ENCODE measurements at places on chromosomes 3 and 15. TPM values are rescaled to one million over a fixed set of nuclear protein-coding genes. Genes with fewer than 3 reads are reported as not detected.

DNA sequence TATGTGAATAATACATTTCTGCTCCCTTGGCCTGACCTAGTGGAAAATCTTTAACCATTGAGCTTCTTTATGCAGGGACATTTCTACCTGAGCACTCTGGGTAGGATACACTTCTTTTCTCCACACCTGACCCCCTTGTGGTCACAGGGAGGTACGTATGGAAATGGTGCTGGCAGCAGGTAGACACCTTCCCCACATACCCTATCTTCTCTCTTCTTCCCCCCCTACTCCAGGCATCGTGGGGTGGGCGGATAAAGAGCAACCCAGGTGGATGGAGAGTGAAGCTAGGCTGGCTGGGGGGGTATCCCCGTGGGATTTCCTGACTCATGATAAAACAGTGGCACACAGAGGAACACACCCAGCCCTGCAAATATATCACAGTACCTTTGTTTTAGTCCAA is 312.1 kb downstream of the ARRDC4 start:
- no peak for DNase-seq

GRCh38 chr3:62718515-62719320 is 156.5 kb downstream of the CADPS start:
- DNase-seq = no peak

GRCh38 chr3:123289391-123290106 is 87.8 kb downstream of the SEC22A start:
- no peak for DNase-seq

SMAD6 gene
- total RNA-seq = 23.0 TPM

GRAMD2A gene
- 5.4 TPM for total RNA-seq
